Stimulated activated CD8-positive, alpha-beta memory T cell treated with anti-CD3 and anti-CD28 coated beads, Interleukin-2, amount 100 ng/mL, for 1 hour (primary cell): ENCODE measurements at places on chromosomes 12 and 14.

GRCh38 chr12:121788176-121788818, 5.2 kb downstream of the RHOF start:
- no peak for DNase-seq

- no peak for DNase-seq
Observed at GRCh38 chr12:93682846-93683261, 5.7 kb downstream of the CRADD start.

- no peak for DNase-seq
Observed at GRCh38 chr12:26737487-26738030, 95.4 kb downstream of the ITPR2 start.

DNA sequence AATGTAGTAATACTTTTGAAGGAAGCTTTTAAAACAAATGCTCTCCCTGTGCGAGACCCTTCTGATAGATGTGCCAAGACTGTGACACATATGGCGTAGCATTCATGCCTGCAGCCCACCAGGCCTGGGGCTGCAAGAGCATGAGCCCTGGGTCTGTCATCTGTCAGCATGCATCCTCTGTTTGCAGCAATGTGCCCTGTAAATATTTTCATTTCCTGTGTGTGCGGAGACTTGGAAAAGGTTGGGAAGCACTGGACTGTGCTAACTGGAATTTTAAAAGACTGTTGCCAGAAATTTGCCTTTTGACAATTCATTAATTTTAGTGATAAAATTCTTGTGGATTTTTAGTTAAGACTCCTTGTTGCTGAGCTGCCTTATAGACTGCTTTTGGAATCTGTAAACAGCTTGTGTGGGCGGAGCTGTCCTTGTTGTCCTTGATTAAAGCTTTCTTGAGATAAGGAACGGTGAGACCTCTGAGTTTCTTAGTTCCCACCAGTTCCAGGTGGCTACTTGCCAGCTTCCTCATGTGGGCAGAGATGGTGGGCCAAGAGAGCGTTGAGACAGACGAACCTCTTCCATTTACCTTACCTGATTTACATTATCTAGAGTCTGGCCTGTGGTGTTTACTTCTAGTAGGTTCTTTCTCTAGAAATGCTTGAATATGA, 23.4 kb downstream of the MARK3 start:
- DNase-seq: no peak

- no peak for DNase-seq
Observed at GRCh38 chr12:68759852-68760251, 13.9 kb downstream of the SLC35E3 start.

GRCh38 chr14:89041257-89041582, 216.8 kb downstream of the TTC8 start:
- no peak for DNase-seq

GRCh38 chr12:121036810-121037326, 2.2 kb downstream of the OASL start:
- no peak for DNase-seq

DNA sequence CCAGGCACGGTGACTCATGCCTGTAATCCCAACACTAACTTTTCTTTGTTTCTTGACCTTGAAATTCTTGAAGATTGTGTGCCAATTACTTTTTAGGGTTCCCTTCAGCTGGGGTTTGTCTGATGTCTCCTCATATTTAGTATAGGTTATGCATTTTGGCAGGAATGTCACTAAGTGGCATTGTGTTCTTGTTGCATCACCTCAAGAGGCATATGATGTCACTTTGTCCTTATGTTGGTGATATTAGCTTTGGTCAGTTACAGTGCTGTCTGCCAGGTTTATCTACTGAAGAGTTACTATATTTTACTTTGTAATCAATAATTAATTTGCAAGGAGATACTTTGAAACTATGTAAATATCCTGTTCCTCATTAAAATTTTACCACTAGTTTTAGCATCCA, 61.0 kb upstream of the BTG1 start:
- no peak for DNase-seq

GRCh38 chr14:21038441-21039422, 3.4 kb upstream of the RNASE7 start:
- DNase-seq: no peak

- DNase-seq: no peak
Observed at GRCh38 chr14:93045211-93045674, 70.5 kb downstream of the ITPK1 start.

- DNase-seq: no peak
Observed at GRCh38 chr12:132458846-132459641, 30.9 kb upstream of the FBRSL1 start.

DNA sequence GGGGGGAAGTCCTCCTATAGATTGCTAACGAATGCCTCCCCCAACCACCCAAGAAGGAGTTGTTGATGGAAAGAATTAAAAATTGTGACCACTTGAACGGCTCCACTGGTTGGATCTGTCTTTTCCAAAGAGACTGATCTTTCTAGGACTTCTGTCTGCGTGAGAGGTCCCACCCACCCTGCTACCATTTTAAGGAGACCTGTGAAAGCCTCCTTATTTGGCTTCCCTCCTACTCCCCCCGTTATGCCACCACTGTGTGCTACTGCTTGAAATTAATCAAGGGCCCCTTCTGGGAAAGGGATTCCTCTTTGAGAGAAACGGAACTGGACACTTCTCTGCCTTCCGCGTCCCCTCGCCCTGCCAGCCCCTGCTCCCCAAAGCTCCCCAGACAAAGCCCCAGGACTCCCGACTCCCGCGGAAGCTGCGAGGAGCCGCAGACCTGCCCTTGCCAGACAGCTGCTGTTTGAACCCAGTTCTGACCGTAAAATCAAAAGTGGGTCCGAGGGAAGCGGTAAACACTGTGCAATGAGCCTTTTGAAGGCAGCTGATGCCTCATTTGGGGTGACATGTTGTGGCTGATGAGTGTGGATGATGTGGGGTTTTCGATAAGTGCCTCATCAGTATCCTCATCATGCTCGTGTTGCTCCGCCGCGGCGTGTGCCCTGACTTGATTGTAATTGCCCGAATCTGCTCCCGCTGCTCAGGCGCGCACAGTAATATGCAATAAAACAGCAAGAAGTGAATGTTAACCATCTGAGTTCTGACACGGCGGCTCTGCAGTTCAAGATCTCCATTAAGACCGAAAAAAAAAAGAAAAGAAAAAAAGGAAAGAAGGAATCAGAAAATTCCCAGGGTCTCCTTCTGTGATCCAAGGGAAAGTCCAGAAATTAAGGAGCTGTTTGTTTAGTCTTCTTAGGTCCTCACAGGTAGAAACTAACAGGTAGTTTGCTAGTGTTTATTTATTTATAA, 48.2 kb downstream of the MBIP start:
- DNase-seq: no peak

DNA sequence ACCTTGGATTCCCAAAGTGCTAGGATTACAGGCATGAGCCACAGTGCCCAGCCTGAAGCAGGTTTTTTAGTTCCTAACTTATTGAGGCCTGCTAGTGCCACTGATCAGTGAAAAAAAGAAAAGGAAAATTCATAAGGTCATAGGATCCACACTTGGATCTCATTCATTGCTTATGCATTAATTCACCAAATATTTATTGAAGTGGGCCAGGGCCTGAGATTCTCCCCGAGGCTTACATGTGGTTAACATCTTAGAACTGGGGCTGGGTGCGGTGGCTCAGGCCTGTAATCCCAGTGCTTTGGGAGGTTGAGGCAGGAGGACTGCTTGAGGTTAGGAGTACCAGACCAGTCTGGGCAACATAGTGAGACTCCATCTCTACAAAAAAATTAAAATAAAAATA, 29.5 kb upstream of the MAP1LC3B2 start:
- no peak for DNase-seq

DNA sequence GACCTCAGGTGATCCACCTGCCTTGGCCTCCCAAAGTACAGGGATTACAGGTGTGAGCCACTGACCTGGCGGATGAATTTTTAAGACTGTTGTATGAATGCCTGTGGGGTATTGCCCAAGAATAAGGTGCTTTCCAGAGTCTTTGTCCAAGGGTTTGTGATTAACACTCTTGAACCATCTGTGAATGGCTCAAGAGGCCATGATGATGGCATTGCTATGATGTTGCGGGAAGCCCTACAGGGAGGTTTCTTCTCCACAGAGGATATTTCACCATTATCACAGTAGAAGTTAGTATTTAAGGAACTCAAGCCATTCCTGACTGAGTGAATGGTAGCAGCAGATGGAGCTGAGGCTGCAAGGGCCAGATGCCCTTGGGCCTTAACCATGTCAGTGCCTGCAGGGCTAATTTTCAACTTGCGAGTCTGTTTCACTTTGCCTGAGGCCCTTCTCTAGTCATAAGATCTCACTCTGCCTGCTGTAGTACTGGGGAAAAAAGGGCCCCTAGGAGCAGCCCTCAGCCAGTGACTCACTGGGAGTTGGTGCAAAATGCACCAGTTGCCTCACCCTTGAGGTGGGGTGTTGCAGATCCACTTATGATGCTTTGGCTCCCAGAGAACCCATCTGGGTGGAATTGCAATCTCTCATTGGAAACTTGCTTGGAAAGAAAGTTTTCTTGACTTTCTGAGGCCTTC, 108.6 kb upstream of the FLRT2 start:
- no peak for DNase-seq

DNA sequence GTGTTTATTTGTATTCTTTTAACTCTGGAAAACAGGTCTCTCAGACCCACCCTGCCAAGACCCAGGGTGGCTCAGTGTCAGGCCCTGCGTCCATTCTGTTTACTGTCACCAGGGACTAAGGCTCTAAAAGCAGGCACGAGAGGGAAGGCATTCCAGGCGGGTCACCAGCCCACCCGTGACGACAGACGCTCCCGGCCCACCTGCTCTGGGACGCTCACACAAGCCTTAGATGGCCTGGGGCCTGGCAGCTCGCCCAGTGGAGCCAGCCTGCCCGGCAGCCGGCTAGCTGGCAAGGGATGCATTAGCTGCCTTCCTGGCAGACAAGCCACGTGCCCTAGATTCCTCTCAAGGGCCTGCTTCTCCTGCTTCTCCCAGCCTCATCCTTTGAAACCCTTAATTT, 9.2 kb upstream of the NUAK1 start:
- DNase-seq: no peak

GRCh38 chr12:18969512-18969911, 160.0 kb upstream of the PLEKHA5 start:
- DNase-seq: no peak
